ENCODE measurements at places on chromosomes 11 and 22.

DNA sequence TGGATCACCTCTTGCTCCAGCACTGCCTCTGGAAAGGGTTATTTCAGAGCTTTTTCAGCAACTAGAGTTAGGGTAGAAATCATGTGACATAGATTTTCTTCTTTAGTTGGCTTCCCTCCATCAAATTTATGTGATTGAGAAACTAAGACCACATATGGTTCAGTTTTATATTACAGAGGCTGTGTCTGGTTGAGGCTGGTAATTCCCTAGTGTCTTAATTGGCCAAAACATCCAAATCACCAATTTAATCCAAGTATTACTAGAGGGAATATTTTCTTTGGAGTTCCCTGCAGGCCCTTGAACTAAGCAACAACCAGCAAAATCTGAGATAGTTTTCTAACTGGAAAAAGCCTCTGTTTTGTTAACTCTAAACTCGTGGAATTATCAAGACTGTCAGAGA lies 136.3 kb downstream of the ARHGAP42 start:
- no peak for DNase-seq

DNA sequence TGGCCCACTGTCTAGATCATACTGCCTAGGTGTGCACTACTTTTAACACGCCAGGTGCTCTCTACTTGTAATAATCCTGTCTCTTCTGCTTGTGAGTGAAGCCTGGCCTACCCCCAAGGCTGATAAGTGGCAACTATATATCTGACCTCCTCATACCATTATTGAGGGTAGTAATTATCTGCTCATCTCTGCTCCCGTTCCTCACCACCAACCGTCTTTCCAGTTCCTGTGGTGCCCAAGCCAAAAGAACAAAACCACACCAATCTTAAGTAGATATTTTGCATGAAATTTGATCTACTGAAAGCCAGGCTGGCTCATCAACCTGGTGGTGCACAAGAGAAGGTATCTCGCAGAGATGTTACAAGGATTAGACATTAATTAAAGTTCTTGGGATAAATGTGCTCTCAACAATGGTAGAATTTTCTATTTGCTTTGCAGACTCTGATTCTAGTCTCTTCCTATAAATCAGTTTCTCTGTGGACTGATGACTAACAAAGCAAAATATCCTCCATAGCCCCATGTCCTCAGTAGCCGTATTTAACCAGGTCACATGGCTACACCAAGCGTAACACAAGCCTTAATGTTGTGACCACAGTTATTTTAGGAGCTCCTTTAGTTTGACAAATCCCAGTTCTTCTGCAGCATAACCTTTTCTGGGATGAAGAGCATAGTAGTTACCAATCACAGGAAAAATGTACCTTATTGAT lies 267.2 kb downstream of the NTM start:
- no peak for DNase-seq

DNA sequence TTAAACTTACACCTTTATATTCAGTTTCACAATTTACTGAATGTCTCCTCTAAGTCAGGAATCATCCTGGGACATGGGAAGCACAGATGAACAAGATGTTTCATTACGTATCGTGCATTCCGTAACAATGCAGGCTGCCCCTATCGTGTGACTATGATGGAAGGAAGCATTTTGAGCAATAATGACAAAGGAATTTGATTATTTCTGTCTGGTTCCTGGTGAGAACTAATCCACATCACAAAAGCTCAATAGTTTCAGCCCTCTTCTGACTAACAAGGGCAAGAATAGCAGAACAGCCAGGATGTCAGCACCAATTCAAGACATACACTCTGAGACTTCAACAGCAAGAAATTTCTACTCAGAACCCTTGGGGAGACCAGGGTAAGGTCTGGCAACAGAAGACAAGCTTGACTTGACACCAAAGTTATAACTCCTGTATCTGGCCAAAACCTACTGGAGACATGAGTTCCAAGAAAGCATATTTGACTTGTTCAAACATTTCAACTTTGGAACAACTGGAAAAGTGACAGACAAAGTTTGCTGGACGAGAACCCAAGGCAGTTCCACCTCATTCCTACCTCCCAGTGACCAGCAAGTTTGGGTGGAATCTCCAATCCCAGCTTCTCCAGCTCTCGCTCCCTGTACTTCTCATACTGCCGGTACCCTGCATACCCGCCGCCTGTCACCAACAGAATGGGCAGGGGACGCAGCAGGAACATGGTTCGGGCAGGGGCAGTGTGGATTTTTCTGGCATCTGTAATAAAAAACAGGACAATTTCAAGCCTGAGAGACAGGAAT lies 14.3 kb downstream of the PISD start:
- DNase-seq: no peak

DNA sequence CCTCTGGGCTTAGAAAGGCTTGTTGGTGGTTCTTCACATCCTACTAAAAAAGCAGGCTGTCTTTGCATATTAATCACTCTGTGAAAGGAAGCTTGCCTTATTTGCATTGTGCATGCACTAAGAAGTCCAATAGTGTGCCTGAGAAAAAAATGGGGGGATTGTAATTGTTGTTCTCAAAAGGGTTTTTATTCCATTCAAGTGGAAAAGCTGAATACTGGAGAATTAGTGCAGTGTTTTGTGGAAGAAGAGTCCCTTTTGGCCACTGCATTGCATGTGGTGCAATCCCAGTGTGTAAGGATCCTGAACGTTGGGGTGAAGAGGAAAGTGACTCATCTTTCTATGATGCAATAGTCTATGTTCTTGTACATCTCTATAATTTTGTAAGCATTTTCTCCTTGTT lies 16.5 kb downstream of the NCAM1 start:
- DNase-seq: no peak
